Naive thymus-derived CD8-positive, alpha-beta T cell (primary cell): ENCODE measurements at places on chromosomes 16 and 17.

GRCh38 chr17:29331708-29332085 is 37.7 kb upstream of the NUFIP2 start:
- H3K4me3 ChIP-seq, result no peak overlapping the region
- no peaks in the 10 kb centered on the region for H3K27me3 ChIP-seq
- H3K36me3 ChIP-seq, result no peaks in the 10 kb centered on the region
- no peaks in the 10 kb centered on the region for H3K4me1 ChIP-seq
- no peak for DNase-seq
- no peak overlapping the region for H3K27ac ChIP-seq

GRCh38 chr16:60642956-60643355 is 1393.3 kb downstream of the CDH8 start:
- H3K27ac ChIP-seq, result no peak overlapping the region
- no peaks in the 10 kb centered on the region for H3K27me3 ChIP-seq
- no peaks in the 10 kb centered on the region for H3K4me1 ChIP-seq
- H3K4me3 ChIP-seq, result no peak overlapping the region
- H3K36me3 ChIP-seq, result no peaks in the 10 kb centered on the region

GRCh38 chr17:81386646-81387099 is 8.6 kb upstream of the BAHCC1 start:
- no peak overlapping the region for H3K27ac ChIP-seq
- peaks cover 2% of the 10 kb centered on the region for H3K4me1 ChIP-seq
- peaks cover 54% of the 10 kb centered on the region for H3K27me3 ChIP-seq

GRCh38 chr16:1895949-1896675 is 22.1 kb downstream of the HS3ST6 start:
- H3K27me3 ChIP-seq, result no peaks in the 10 kb centered on the region
- DNase-seq, result no peak
- H3K27ac ChIP-seq, result no peak overlapping the region

GRCh38 chr16:73058616-73059409 is 10.9 kb upstream of the ZFHX3 start:
- DNase-seq, result no peak
- H3K4me1 ChIP-seq, result peaks cover 11% of the 10 kb centered on the region
- peaks cover 63% of the 10 kb centered on the region for H3K27me3 ChIP-seq
- H3K27ac ChIP-seq, result no peak overlapping the region
- peak overlapping the region; percentile 78 for H3K4me3 ChIP-seq
- H3K36me3 ChIP-seq, result peaks cover 5% of the 10 kb centered on the region
